PC-3 (cell line): ENCODE measurements at places on chromosomes 11 and 22. TPM values are rescaled to one million over a fixed set of nuclear protein-coding genes. Genes with fewer than 3 reads are reported as not detected.
A peak's percentile ranks its signal among the peaks of the same experiment; 100 is the strongest.

Gene PGA4
- total RNA-seq = not detected in 2 replicates

GRCh38 chr11:117259417-117259816 lies 26.9 kb downstream of the RNF214 start:
- H3K36me3 ChIP-seq = no peaks in the 10 kb centered on the region
- peaks cover 36% of the 10 kb centered on the region for H3K4me1 ChIP-seq
- peak; percentile 58 for DNase-seq
- H3K4me3 ChIP-seq = no peak overlapping the region

- no peaks in the 10 kb centered on the region for H3K27me3 ChIP-seq
- peak overlapping the region; percentile 98 for H3K27ac ChIP-seq
- DNase-seq = no peak
- H3K4me1 ChIP-seq = peaks cover 59% of the 10 kb centered on the region
These were observed 2.1 kb downstream of the CSNK1E start for GRCh38 chr22:38314933-38315822.

DNA sequence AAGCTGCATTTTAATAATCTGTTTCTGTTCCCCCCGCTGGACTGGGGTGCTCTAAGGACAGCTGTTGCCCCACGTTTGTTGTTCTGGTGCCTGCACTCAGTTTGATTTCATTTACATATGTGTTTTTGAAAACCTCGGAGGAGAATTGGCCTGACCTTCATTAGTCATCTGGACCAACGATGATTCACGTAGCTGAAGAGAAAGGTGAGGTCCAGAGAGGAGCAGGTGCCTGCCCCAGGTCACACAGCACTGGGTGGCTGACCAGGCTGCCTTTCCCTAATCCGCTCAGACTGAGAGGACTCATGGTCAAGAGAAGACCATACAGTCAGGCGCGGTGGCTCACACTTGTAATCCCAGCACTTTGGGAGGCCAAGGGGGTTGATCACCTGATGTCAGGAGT lies 3.8 kb downstream of the CSDC2 start:
- peaks cover 26% of the 10 kb centered on the region for H3K4me1 ChIP-seq
- no peaks in the 10 kb centered on the region for H3K36me3 ChIP-seq
- DNase-seq = peak; percentile 66
- H3K27ac ChIP-seq = no peak overlapping the region
- H3K4me3 ChIP-seq = no peak overlapping the region

Gene ATP6V1E1
- 74.6 and 89.9 TPM in 2 replicates for total RNA-seq

Gene RFPL3
- total RNA-seq = not detected in 2 replicates

DNA sequence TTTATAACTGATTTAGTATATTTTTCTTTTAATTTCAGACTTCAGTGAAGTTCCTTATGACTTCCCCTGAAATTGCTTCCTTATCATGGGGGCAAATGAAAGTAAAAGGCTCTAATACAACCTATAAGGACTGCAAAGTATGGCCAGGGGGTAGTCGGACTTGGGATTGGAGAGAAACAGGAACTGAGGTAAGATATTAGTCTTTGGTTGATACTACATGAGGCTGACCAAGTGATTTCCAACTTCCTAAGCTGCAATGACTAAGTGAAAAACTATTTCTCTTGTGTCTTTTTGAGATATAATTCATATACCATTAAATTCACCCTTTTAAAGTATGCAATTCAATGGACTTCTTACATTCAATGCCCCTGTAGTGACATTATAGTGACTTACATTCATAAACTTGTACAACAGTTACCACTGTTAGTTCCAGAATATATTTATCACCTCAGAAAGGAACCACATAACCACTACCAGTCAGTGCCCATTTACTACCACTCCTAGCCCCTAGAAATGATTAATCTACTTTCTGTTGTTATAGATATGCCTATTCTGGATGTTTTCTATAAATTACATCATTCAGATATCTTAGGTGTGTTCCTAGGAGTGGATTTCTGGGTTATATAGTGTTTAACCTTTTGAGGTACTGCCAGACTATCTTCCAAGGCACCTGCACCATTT lies 21.6 kb downstream of the AAMDC start:
- no peaks in the 10 kb centered on the region for H3K27me3 ChIP-seq
- no peak overlapping the region for H3K27ac ChIP-seq
- peaks cover 6% of the 10 kb centered on the region; the same call in 1 of the 2 replicates for H3K4me1 ChIP-seq
- peaks cover 14% of the 10 kb centered on the region; the same call in 1 of the 2 replicates for H3K36me3 ChIP-seq
- DNase-seq = peak; percentile 43
- no peak overlapping the region for H3K4me3 ChIP-seq

DNA sequence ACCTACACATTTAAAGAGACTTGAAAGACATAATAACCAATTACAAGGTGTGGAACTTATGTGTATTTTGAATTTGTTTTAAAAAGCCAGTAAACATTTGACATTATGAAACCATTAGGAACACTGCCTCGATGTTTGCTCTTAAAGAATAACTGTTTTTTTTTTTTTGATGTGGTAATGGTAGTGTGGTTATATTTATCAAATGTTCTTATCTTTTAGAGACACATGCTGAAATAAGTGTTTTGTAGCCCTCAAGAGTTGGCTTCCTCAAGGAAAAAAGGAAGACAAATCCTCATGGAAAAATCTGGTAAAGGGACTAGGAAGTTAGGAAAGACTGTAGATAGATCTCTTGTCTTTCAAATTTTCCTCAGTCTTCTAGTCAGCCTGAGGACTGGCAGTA lies 2.2 kb upstream of the ABTB2 start:
- H3K27me3 ChIP-seq = no peaks in the 10 kb centered on the region
- H3K4me1 ChIP-seq = peaks cover 18% of the 10 kb centered on the region
- H3K27ac ChIP-seq = no peak overlapping the region
- H3K36me3 ChIP-seq = no peaks in the 10 kb centered on the region
- DNase-seq = no peak

Gene PDE2A
- total RNA-seq = 2.6 and 2.7 TPM in 2 replicates

GRCh38 chr11:69105461-69106030 lies 50.2 kb upstream of the SMIM38 start:
- H3K4me3 ChIP-seq = no peak overlapping the region
- H3K4me1 ChIP-seq = peaks cover 17% of the 10 kb centered on the region
- H3K27me3 ChIP-seq = no peaks in the 10 kb centered on the region

- H3K27me3 ChIP-seq = no peaks in the 10 kb centered on the region
- H3K4me1 ChIP-seq = 0 out of 2 replicates have a peak, but pooled peaks cover 7% of the 10 kb centered on the region
- no peak overlapping the region for H3K27ac ChIP-seq
- no peak overlapping the region for H3K4me3 ChIP-seq
- DNase-seq = no peak
These were observed 10.5 kb downstream of the CTSC start for GRCh38 chr11:88327061-88327460.

Gene YAP1
- 104 and 118 TPM in 2 replicates for total RNA-seq

DNA sequence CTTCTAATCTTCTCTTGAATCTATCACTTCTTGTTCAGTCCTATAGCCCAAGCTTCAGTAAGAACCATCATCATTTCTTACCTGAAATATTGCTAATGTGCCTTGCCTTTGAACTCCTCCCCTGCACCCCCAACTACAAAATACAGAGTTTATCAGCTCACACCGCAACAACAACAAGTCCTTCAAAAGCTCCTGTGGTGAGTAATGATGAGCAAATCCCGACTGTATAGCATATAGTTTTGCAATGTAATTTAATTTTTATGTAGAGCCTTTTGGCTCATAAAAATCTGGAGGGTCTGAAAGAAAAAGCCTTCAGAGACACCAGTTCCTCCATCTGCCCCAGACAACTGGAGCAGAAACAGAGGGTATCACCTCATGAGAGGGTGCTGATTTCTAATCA lies 124.7 kb downstream of the ARHGAP32 start:
- DNase-seq = peak; percentile 56
- H3K27ac ChIP-seq = no peak overlapping the region
- H3K4me1 ChIP-seq = peaks cover 12% of the 10 kb centered on the region
- no peak overlapping the region for H3K4me3 ChIP-seq
- H3K27me3 ChIP-seq = no peaks in the 10 kb centered on the region
